ENCODE measurements at places on chromosomes 4 and X. TPM values are rescaled to one million over a fixed set of nuclear protein-coding genes. Genes with fewer than 3 reads are reported as not detected.

BCAP31 gene
- 203 TPM for total RNA-seq

CNGA2 gene
- not detected for total RNA-seq

GABRB1 gene
- not detected for total RNA-seq

STARD8 gene
- 14.8 TPM for total RNA-seq
